ENCODE measurements at places on chromosomes 12 and 14.

- DNase-seq = no peak
Measured at GRCh38 chr12:47835006-47835830, 15.5 kb upstream of the HDAC7 start.

DNA sequence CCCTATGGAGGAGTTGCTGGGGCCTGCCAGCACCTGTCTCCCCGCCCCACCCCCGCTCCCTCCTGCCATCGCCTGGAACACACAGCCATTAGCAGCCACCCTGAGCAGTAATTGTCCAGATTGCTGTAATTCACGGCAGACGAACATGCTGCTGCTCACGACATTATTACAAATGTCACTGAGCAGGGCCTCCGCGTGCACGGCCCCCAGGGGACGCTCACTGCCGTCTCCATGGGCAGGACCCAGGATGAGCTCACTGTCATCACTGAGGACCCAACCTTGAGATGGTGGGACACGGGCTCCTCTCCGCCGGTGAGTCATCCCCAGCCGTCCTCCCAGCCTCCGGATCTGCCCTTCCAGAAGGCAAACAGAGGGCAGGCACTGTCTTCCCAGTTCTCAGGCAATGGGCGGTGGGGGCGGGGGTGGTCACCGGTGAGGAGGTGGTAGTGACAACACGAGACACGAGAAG is 100.4 kb downstream of the RFLNA start:
- DNase-seq = peak; percentile 71

DNA sequence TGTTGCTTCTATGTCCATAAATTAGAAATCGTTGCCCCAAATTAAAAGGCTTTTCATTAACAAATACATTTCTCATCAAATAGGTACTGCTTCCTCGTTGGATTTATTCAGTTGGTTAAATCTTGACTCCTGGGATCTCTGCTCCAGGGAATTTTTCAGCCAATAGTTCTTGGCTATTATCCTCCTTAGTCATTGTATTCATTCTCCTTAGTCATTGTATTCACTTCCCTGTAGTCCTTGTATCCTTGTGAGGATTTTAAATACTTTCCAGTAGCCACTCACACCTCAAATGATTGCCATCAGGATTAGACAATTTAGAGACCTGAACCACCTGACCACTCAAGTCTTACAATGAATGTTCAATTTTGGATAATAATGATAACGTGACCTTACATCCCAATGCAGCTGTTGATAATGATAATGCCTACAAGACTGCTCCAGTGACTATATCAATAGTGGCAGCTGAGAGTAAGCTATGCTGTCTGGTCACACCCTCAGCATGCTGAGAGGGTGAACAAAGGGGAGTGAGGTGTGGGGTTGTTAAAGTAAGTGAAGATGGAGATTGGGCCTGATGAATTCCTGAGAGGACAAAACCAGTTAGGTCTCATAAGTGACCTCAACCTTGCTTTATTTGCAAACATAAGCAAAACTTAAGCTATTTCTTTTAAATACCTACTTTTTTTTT is 193.7 kb upstream of the RTL1 start:
- DNase-seq = no peak

DNA sequence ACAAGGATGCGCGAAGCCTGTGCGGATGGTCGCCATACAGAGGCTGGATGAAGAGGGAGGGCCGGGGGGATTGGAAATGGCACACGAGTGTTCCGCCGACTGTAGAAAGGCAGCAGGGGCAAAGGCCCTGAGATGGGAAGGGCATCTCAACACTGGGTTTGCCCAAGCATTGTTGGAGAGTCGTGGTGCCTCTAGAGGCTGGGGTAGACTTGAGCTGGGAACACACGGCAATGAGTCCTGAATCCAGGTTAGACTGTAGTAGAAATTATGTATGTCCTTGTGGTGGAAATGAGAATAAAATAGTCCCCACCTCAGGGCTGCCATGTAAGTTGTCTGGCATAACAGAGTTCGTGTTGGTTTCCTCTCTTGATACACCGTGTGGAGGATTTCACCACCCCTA is 83.8 kb upstream of the CCND2 start:
- no peak for DNase-seq
